ENCODE measurements at places on chromosomes 4 and X. TPM values are rescaled to one million over a fixed set of nuclear protein-coding genes. Genes with fewer than 3 reads are reported as not detected.

SULT1E1 gene
- 6.0 TPM for total RNA-seq

LARP1B gene
- 30.3 TPM for total RNA-seq

CXorf65 gene
- not detected for total RNA-seq

CCSER1 gene
- total RNA-seq = 94.5 TPM

SHOX gene
- not detected for total RNA-seq

UGT2B15 gene
- 0.47 TPM for total RNA-seq

PAGE2B gene
- not detected for total RNA-seq

CSN1S1 gene
- not detected for total RNA-seq

DCAF12L2 gene
- total RNA-seq = 0.34 TPM

GRCh38 chr4:102344954-102345794 is at the start of gene SLC39A8:
SLC39A8 (minus strand) TSS chr4:102345482; CDS start chr4:102344662, 820 bp downstream.
- peak; percentile 91 for DNase-seq

DNA sequence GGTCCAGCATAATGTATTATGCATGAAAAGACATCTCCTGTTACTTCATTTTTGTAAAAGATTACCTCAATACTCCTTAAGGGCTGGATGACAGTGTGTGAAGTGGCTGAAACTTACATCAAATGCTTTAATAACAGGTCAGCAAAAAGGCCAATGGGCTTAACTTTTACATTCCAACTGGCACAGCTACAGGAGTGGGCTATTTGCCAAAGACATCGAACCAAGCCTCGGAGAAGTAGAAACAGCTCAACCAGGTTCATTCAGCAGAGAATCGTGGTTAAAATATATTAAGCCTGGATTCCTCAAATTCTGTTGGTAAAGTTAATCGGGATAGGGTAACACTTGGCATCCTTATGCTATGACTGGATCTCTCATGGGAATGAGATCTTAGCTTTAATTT is 639.7 kb downstream of the TRIML1 start:
- no peak for DNase-seq

DNA sequence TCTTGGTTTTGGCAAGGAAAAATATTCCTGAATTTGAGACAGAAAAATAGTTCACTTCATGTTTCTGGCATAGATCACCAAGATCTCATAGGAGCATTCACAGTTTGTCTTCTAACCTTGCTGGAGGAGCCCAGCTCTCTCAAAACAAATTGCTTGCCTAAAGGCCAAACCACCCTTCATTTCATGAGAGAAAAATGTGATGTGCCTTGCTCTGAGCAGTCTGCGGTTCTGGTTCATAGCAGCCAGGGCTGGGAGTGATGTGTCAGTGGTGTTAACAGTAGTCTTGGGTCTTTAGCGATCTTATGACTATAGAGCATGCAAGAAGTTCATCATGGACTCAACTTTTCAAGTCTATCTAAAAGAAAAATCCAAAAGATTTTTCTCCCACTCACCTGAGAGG is 183.3 kb downstream of the DCLK2 start:
- DNase-seq = no peak

- DNase-seq = no peak
Measured at GRCh38 chrX:42776195-42776594, 1.8 kb downstream of the PPP1R2C start.

DNA sequence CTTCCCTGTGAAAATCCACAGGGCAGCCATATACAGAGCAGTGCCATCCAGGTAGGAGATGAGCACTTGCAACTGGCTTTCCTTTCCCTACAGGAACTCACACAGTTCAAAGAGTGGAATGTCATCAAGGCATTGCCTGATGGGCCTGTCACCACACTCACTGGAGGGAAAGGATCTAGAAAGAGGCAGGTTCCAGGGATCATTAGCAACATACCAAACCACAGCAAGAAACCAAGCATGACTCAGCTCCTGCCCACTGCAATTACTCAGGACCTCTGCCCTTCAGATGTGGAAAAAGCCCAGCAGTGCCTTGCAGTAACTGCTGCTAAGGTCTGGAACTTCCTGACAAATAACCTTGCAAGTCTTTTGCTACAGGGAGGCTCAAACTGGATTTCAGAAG is 101.2 kb downstream of the ZNF674 start:
- no peak for DNase-seq

DNA sequence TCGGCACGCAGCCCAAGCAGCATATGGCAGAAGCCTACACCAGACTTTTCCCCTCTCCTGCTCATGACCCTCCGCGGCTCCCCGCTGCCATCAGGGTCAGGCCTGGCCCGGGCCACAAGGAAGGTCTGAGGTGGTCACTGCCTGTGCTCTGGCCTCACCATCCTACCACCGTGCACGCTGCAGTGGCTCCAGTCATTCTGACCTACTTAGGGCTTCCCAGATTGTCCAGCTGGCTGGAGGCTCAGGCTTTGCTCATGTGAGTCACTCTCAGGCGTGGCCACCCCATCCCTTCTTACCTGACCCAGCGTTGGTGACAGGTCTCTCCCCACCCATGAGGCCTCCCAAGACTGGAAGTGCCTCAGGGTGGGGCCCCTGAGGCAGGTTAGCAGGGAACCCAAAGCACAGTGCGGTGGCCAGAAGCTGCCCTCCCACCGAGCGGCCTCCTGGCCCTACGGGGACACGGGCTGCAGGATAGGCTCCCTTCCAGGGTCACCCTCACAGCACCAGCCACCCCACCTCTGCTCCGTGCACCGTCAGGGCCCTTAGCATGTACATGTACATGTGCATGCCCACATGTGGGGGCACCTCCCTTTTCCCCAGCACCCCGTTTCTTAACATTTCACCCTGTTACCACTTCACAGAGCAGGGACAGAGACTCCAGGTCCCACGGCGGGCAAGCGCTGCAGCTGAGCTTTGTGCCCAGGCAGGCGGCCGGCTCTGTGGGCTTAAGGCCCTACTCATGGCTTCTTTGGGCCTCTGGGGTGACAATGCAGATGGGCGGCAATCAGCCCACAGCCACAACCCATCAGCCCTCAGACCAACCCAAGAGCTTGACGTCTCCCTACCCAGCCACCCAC is 2.2 kb downstream of the TREX2 start:
- no peak for DNase-seq

DNA sequence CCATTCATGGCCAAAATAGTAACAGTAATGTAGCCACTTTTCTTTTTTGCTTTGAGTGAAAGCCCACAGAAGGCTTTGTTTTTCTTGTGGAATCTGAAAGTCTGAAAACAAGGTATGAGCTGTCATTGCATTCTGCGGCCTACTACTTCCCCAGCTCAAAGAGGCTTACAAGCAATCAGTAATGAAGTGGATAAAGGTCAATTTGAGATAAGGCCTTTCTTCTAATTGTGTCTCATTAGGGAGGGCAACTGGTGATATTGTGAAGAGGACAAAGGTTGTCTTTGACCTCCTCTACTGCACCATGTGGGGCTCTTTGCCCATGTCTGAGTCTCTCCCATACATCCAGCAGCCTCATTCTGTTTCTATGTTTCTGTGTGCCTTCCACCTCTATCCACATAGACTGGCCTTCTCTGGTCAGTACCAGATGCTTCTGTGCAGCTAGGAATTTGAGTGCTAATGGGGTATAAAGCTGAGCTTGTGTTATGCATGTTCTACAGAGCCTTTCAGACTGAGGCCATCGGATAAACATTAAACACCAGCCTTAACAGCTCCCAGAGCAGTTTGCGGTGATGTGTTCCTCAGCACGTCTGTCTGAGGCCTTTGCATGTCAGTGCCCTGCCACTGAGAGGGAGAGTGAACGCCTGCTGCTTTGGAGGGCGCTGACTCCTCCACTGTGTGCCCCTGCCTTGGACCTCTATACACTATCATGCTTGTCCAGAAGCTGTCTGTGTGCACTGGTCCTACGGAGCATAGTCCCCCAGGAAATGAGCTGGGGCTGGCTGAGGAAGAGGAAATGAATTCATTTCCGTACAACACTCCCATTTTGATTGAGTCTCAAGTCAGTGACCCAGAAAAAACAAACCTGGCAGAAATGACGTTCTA is 80.2 kb downstream of the SH2D1A start:
- DNase-seq = no peak

DNA sequence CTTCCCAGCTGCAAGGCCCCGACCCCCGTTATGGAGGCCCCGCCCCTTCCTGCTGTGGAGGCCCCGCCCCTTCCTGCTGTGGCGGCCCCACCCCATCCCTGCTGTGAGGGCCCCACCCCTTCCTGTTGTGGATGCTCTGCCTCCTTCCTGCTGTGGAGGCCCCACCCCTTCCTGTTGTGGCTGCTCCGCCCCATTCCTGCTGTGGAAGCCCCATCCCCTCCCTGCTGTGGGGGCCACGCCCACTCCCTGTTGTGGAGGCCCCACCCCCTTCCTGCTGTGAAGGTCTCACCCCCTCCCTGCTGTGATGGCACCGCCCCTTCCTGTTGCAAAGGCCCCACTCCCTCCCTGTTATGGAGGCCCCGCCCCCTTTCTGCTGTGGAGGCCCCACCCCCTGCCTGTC is 104.9 kb upstream of the PSAPL1 start:
- no peak for DNase-seq

GRCh38 chr4:1104647-1105046 is 8.7 kb downstream of the RNF212 start:
- DNase-seq = no peak

GRCh38 chr4:76373919-76374552 is 46.9 kb downstream of the CCDC158 start:
- no peak for DNase-seq

- no peak for DNase-seq
Measured at GRCh38 chr4:27003642-27004113, 143.0 kb downstream of the STIM2 start.

- DNase-seq = no peak
Measured at GRCh38 chr4:39051492-39051891, 10.5 kb upstream of the KLHL5 start.

- DNase-seq = no peak
Measured at GRCh38 chr4:174835536-174835935, 6.5 kb upstream of the GLRA3 start.

DNA sequence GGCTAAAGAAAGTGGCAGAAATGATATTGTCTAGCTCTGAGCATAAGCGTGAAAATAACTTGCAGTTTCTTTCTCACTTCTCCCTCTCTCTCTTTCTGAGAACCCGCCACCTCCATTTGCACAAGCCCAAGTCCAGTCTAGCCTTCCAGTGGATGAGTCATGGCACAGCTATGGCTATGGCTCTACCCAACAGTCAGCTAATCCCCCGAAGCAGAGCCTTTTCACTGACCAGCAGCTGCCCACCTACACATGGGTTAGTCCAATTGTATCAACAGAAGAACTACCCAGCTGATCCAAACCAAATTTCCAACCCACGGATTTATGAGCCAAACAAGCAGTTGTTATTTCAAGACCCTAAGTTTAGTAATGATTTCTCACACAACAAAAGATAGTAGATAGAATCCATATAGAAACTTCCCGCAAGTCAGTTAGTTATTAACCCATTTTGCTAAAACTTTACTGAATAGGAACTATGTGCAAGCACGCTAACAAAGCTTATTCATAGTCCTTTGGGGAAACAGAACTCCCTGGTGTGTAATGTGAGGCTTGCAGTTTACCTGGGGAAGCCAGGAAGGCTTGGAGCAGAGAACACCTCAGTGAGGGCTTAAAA is 282.3 kb downstream of the INPP4B start:
- DNase-seq = no peak

DNA sequence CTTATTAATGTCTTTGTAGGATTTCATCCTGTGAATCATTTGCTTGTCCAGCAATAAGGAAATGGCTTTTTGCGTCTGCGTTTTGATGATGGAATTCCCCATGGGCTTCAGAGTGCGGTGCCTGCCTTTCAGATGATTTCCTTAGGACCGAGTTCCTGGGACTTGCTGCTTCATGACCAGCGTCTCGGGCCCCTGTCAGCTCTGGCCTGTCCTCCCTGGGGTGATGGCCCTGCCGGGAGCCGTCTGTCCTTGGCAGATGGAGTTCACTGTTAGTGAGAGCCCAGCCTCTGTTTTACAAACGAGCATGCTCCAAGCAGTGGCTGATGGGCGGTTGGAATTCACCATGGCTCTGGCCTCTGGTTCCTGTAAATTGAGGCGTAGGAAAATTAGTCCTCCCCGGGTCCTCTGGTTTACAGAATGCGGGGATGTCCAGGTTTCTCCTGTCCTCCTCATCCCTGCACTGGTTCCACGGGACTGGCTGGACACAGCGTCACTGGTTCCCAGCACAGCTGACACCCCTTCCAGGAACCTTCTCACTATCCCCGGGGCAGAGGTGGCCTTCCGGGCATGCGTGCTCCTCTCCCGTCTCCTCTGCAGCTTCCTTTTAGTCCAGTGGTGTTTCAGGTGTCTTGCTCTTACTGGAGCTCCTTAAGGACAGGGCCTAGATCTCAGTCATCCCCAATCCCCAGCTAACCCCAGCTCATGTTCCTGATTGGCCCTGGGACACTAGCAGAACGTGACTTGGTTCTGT is 34.9 kb downstream of the TBC1D14 start:
- DNase-seq = no peak

DNA sequence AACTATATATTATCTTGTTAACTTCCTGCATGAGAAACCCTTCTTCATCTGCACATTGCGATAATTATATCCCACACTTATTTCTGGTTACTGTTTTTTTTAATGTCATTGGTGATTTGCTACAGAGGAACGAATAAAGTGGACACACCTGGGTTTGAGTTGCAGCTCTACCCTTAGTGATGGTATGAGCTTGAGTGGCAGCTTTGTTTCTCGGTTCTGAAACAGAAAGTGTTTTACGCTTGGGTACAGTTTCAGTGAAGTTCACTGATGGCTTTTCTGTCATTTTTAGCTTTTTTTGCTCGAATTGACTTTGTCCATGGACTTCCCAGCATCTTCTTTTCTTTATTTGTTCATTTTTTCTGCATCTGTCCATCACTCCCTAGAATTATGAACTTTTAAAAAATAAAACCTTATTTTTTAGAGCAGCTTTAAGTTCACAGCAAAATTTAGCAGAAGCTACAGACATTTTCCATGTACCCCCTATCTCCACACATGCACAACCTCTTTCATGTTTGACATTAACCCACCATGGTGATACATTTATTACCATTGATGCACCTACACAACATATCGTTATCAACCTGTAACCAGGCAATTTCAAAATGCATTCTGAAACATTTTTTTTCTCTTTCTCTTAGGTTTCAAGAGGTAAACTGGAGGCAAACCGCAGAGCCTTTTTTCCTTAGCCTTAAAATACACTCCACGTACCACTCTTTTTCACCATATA is 1041.6 kb upstream of the PRKX start:
- DNase-seq = no peak

- no peak for DNase-seq
Measured at GRCh38 chr4:120664851-120665250, 257.7 kb downstream of the PRDM5 start.

GRCh38 chr4:8173492-8174242 is 15.1 kb upstream of the ABLIM2 start:
- DNase-seq = no peak
